ENCODE measurements at places on chromosomes 13 and 19.

DNA sequence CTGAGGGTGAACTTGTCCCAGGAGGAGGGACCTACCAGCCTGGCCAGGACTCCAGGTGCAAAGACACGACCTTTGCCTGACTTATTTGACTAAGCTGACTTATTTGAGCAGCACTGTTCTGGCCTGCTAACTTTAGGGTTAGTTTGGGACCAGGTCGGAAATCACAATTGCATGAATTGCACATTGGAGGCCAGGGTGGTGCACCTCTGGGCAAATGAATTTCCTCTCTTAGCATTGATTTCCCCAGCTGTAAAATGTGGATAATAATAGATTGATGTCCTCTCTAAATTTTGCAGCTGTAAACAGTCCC, 1.4 kb upstream of the BST2 start:
- DNase-seq = no peak

GRCh38 chr19:480016-480855, 16.1 kb upstream of the MADCAM1 start:
- DNase-seq = no peak

- no peak for DNase-seq
Observed at GRCh38 chr13:39167018-39167417, 128.8 kb downstream of the NHLRC3 start.

- no peak for DNase-seq
Observed at GRCh38 chr19:5338656-5339197, 1.9 kb downstream of the PTPRS start.

- DNase-seq = no peak
Observed at GRCh38 chr13:110869231-110869804, 45.6 kb downstream of the ANKRD10 start.

All from GM12864 (cell line).